Cardiac atrium fibroblast (primary cell): ENCODE measurements at places on chromosomes 12 and 14. TPM values are rescaled to one million over a fixed set of nuclear protein-coding genes. Genes with fewer than 3 reads are reported as not detected.

KCNJ8 gene
- total RNA-seq: 0.16 and 0.36 TPM in 2 replicates

WDHD1 gene
- 2.2 and 2.3 TPM in 2 replicates for total RNA-seq

AP1G2 gene
- 23.2 and 29.6 TPM in 2 replicates for total RNA-seq

ARID4A gene
- 1.8 and 3.6 TPM in 2 replicates for total RNA-seq
